ENCODE measurements at places on chromosomes 12 and 14. TPM values are rescaled to one million over a fixed set of nuclear protein-coding genes. Genes with fewer than 3 reads are reported as not detected.
A peak's percentile ranks its signal among the peaks of the same experiment; 100 is the strongest.

C12orf54 gene
- not detected for total RNA-seq

RD3L gene
- total RNA-seq = not detected

PMCH gene
- not detected for total RNA-seq

PLXNC1 gene
- total RNA-seq = 0.57 TPM

CCDC196 gene
- total RNA-seq = not detected

PFKM gene
- total RNA-seq = 56.1 TPM

MGP gene
- 0.72 TPM for total RNA-seq

SERPINA5 gene
- 0.49 TPM for total RNA-seq

DNA sequence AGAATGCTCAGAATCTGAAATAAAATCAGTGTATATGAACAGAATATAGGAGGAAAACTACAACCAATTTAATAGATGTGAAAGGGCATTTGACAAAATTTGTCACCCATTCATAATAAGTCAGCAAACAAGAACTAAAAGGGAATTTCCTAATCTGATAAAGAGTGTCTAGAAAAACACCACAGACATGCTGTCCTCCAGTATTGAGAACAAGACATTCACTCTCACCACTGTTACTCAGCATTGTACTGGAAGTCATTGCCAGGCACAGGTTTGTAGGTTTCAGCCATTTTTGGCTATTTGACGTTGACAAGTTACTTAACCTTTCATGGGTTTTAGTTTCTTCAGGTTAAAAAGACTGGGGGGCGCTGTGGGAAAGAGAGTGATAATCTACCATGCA, 13.2 kb downstream of the EIF2S1 start:
- DNase-seq = no peak
- peaks cover 7% of the 10 kb centered on the region for H3K4me1 ChIP-seq
- no peaks in the 10 kb centered on the region for H3K27me3 ChIP-seq
- no peak overlapping the region for H3K27ac ChIP-seq
- no peak overlapping the region for H3K4me3 ChIP-seq

- H3K4me3 ChIP-seq = no peak overlapping the region
- H3K27ac ChIP-seq = no peak overlapping the region
- no peaks in the 10 kb centered on the region for H3K4me1 ChIP-seq
- DNase-seq = no peak
- H3K27me3 ChIP-seq = no peaks in the 10 kb centered on the region
These were observed 206.6 kb downstream of the KIF26A start for GRCh38 chr14:104344818-104345620.

DNA sequence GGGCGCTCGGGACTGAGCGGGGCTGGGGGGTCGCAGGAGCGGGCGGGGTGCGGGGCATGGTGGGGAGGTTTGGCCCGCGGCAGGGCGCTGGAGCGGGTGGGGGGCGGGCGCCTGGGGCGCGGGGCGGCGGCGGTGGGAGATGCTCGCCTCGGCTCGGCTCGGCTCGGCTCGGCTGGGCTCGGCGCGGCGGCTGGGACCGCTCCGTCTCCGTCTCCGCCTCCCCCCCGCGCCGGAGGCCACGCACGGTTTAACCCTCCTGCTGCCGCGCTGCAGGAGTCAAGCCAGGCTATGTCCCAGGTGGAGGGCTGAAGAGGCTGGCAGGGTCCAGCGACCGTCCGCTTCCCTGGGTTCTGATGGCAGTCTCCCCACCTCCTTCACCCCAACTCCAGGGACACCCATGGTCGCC, at the start of gene PIANP:
Gene PIANP, minus strand, starts transcription at position 170 of the 406 bp plus-strand sequence. CDS start 2,754 bp downstream, outside the sequence.
- H3K27me3 ChIP-seq = peaks cover 11% of the 10 kb centered on the region
- no peaks in the 10 kb centered on the region for H3K4me1 ChIP-seq
- no peak for DNase-seq
- H3K36me3 ChIP-seq = no peaks in the 10 kb centered on the region
- no peak within 1 kb of the TSS for H3K27ac ChIP-seq
- H3K4me3 ChIP-seq = peak within 1 kb of the TSS; percentile 40

GRCh38 chr14:59254911-59255545, 66.6 kb downstream of the DAAM1 start:
- no peak overlapping the region for H3K4me3 ChIP-seq
- DNase-seq = no peak
- no peaks in the 10 kb centered on the region for H3K36me3 ChIP-seq
- H3K27me3 ChIP-seq = no peaks in the 10 kb centered on the region

DNA sequence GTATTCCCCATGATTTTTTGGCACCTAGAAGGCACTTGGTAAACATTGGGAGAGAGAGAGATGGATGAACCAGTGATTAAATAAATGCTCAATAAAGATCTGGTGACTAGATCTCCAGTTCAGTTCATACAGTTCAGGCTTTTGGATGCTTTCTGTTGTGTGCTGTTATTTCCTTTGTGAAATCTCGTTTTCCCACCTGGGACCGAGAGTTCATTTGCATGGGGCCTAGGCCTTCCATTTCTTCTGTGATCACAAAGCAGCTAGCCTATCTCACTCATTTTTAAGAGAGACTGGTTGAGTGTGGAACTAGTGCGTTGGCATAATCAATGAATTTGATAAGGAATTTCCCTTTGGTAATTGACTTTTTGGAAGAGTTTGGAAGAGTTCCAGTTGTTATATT, 104.0 kb downstream of the VRK1 start:
- no peaks in the 10 kb centered on the region for H3K27me3 ChIP-seq
- H3K36me3 ChIP-seq = no peaks in the 10 kb centered on the region

- peak overlapping the region; percentile 86 for H3K27ac ChIP-seq
- peaks cover 61% of the 10 kb centered on the region for H3K4me1 ChIP-seq
- H3K36me3 ChIP-seq = no peaks in the 10 kb centered on the region
- no peaks in the 10 kb centered on the region for H3K27me3 ChIP-seq
These were observed 20.1 kb downstream of the TPCN1 start for GRCh38 chr12:113241191-113242025.

DNA sequence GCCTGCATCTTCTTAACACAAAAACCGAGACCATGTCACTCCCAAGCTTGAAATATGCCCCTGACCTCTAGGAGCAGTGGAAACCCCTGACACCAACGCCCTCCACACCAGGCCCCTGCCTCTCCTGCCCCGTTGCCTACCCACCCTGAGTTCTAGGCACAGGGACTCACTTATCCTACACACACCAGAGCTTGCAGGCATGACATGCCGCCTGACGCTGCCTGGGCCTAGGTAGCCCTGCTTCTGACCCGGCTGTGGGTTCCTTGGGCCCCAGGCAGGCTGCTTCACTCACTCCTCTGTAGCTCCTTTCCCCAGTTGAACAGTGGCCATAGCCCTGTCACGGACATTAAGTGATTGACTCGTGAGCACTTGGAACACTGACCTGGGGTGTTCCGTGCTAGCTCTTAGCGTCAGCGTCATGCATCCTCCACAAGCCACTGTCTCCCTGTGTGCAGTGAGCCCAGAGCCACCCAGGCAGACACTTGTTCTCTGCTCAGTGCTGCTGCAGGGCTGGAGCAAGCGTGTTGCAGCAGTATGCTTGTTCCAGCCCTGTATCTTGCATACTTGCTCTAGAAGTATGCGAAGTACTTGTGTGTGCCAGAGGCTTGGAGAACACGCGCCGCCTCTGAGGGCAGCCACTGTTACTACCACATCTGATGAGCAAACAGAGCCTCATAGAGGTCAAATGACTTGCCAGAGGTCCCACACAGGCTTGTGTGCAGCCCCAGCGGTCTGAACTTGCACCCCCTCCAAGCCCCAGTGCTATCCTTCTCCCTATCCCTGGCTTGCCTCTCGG, 15.6 kb downstream of the OTUB2 start:
- DNase-seq = no peak
- H3K27ac ChIP-seq = no peak overlapping the region
- H3K4me1 ChIP-seq = no peaks in the 10 kb centered on the region
- no peaks in the 10 kb centered on the region for H3K36me3 ChIP-seq

DNA sequence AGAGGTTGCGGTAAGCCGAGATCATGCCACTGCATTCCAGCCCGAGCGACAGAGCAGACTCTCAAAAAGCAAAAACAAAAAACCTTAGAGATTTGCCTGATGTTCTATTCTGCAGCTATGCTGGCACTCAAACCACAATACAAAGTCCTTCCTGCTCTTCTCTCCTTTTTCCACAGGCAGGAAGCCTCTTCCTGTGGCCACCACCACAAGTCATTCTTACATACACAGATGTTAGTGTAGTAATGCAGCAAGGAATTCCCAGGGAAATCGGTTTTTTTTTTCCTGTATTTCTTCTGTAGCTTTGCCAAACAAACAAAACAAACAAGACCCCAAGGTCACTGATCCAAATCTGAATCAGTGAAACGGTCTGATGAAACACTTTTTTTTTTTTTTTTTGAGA, 104.3 kb downstream of the FIGNL2 start:
- no peak for DNase-seq
- H3K27ac ChIP-seq = no peak overlapping the region
- no peaks in the 10 kb centered on the region for H3K4me1 ChIP-seq

- H3K36me3 ChIP-seq = no peaks in the 10 kb centered on the region
- H3K27ac ChIP-seq = no peak overlapping the region
- no peak overlapping the region for H3K4me3 ChIP-seq
These were observed 330.3 kb upstream of the SYT1 start for GRCh38 chr12:78534311-78534710.

GRCh38 chr12:28887461-28887990, 261.6 kb upstream of the FAR2 start:
- H3K4me3 ChIP-seq = no peak overlapping the region
- no peaks in the 10 kb centered on the region for H3K27me3 ChIP-seq
- H3K27ac ChIP-seq = no peak overlapping the region
- no peaks in the 10 kb centered on the region for H3K36me3 ChIP-seq

GRCh38 chr14:93532541-93532940, 101.8 kb downstream of the UNC79 start:
- no peak overlapping the region for H3K27ac ChIP-seq
- no peaks in the 10 kb centered on the region for H3K4me1 ChIP-seq
- H3K36me3 ChIP-seq = no peaks in the 10 kb centered on the region
- no peaks in the 10 kb centered on the region for H3K27me3 ChIP-seq
- no peak overlapping the region for H3K4me3 ChIP-seq
- DNase-seq = no peak

DNA sequence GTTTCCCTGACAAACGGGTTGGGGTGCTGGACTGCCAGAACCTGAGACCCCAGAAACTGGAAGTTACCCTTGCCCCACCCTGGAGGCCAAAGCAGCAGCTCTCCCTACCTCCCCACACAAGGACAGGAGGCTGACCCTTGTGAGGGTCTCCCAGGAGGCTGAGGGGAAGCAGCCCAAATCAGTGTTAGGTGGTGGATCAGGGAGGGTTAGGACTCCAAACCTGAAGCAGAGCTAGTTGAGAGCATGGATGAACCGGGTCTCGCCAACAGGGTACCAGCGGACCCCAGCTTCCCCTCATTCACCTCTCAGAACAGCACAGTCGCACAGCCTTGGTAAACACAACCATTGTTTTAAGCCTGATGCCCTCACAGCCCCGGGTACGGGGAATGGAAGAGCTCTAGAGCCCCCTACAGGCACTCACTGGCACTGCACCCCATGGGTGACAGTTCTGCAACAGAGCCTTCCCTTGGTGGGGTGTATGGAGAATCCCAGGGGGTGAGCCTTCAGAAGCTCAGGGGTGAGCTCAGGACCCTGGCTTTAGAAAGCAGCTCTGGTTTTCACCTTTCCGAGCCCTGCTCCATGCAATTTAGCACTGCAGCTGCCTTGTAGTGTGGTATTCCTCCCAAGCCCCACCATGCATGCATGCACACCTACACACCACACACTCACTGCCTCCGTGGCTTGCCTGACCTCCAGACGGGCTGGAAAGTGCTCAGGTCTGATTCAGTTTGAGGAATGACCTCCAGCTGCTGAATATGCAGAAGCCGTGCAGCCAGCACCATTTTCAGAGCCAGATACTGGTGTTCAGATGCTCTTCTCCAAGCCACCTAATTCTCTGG, 11.2 kb downstream of the ESRRB start:
- peaks cover 16% of the 10 kb centered on the region for H3K27me3 ChIP-seq
- H3K27ac ChIP-seq = no peak overlapping the region
- H3K4me1 ChIP-seq = no peaks in the 10 kb centered on the region
- no peak overlapping the region for H3K4me3 ChIP-seq
- DNase-seq = peak; percentile 52

DNA sequence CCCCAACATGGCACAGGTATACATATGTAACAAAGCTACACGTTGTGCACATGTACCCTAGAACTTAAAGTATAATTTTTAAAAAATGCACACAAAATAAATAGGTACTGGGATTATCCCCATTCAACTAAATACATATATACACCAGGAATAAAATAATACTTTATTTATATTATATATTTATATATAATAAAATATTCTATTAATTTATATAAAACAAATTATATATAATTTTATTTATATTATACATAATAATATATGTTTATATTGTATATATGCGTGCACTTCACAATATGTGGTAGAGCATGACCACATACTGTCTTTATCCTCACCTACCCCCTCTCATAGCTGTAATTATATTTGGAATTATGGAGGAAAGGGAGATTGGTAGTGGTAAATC, 119.1 kb upstream of the TMEM260 start:
- no peak for DNase-seq
- H3K36me3 ChIP-seq = no peaks in the 10 kb centered on the region
- H3K4me3 ChIP-seq = no peak overlapping the region
- no peak overlapping the region for H3K27ac ChIP-seq
- H3K4me1 ChIP-seq = no peaks in the 10 kb centered on the region

DNA sequence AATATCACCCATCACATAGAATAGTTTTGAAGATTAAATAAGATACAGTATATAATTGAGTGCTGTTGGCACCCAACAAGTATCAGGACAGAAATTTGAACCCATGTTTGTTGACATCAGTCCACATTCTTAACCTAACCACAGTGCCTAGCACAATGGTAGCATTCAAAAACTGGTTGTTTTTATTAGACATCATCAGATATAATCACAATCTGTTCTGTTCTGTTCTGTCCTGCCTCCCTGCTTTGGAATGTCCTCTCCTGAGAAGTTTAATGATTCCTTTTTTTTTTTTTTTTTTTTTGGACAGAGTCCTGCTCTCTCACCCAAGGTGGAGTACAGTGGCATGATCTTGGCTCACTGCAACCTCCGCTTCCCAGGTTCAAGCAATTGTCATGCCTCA, 476.6 kb downstream of the RMST start:
- no peaks in the 10 kb centered on the region for H3K27me3 ChIP-seq
- H3K27ac ChIP-seq = no peak overlapping the region
- no peaks in the 10 kb centered on the region for H3K4me1 ChIP-seq

DNA sequence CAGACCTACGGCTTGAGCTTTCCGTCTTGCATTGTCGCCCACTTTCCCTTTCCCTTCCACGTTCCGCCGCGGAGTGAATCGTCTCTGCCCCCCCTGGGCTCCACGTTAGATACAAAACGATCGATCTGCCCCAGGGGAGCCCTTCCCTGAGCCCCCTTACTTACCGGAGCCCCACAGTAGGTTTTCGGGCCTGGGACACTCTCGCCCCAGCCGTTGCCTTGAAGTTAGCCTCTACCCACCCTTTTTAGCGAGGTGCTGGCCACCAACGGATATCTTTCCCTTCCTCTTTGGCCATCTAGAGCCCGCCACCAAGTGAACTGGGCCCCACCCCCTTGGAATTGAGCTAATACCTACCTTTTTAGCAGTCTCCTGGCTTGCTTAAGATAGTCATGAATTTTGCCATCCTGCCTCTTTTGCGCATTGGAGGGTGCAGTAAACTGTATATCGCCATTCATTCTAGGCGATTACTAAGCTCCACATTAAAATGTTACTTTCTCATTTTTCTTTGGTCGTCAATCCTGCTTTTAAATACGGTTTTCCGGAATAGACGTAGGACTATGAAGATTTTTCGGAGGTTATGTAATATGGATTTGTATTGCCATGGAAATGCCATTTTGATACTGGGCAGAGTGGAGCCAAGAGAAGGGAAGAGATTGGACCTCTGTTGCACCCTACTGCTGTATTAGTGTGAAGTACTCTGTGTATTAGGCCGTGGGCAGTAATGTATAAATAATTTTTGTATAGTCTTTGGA, 764 bp downstream of the RBM25 start:
- peak overlapping the region; percentile 94 for H3K4me3 ChIP-seq
- peak overlapping the region; percentile 99 for H3K27ac ChIP-seq
- DNase-seq = no peak
- no peaks in the 10 kb centered on the region for H3K27me3 ChIP-seq
